ENCODE measurements at places on chromosomes 16 and 17.

GRCh38 chr16:72850853-72851252 is 197.1 kb downstream of the ZFHX3 start:
- no peak for DNase-seq

GRCh38 chr16:82874271-82874670 is 247.5 kb downstream of the CDH13 start:
- DNase-seq = no peak

- DNase-seq = no peak
Observed at GRCh38 chr17:79919164-79919585, 79.9 kb upstream of the CBX4 start.

- peak; percentile 75 for DNase-seq
Observed at GRCh38 chr16:68760671-68761275, 23.7 kb downstream of the CDH1 start.

GRCh38 chr16:70746708-70747424 is 54.1 kb downstream of the VAC14 start:
- peak; percentile 52 for DNase-seq

- DNase-seq = peak; percentile 46
Observed at GRCh38 chr17:48374650-48375230, 55.3 kb downstream of the SKAP1 start.

- peak; percentile 80 for DNase-seq
Observed at GRCh38 chr17:28643983-28644786, 773 bp downstream of the BLTP2 start.

DNA sequence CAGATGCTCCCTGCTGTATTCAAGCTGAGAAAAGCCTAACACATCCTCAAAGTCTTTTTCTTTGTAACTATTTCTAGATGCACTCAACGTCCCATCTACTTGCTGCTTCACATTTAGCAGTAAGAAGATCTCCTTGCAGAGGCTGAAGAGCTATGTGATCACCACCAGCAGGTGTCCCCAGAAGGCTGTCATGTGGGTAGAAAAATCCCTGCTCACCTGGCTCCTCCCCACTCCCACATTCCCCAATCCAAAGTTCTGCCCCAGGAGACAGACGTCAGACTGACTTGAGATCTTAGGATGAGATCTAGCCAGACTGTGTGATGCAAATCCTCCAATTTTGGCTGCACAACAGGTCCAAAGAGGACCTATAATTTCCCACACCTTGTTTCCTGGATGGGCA is 1.1 kb downstream of the CCL13 start:
- DNase-seq = no peak

GRCh38 chr16:76280421-76281215 is 3.4 kb downstream of the CNTNAP4 start:
- DNase-seq = no peak

DNA sequence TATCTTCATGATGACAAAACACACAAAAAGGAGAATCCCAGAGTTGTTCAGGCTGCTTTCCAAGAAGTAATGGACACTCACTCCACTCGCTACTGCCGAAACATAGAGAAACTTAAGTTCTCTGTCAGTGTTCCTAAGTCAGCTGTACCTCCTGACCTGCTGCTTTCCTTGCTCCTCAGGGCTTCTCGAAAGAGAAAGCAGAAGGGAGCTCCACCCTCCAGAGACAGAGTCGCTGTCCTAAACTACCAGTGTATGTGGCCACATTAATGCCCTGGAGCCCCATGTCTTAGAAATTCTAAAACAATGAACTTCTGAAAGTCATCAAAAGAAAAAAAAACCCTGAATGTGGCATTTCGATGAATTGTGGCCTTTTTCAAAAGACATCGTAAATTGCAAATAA is 390.8 kb upstream of the MON1B start:
- no peak for DNase-seq

DNA sequence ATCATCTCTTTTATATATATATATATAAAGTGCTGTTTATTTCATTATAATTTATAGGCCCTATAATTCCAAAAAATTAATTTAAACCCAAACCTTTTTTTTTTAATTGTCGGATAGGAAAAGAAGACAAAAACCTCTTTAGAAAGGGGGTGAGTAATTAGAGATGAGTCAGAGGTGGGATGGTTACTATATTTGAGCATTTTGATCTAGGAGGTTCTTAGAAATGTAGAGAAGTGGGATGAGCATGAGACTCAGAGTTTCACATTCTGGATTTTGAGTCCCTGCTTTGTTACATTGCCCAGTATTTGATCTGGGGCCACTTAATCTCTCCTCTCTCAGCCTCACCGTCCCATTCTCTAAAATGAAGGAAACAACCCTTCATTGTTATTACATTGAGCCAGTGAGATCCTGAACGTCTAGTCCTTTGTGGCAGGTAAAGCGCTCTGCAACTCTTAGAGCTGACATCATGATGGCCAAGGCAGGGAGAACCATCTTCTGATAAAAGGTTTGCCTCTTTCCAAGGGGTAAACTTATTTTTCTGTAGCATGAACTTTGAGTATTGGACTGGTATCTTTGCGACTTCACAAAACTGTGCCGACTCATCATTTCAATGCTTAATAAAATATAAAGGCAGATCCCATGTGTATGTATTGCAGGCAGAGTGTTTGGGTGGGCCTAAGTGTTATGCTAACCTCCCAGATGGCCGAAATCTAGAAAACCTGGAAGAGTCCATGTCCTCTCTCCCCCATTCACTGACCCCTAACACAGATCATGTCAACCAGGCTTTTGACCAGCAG is 21.3 kb downstream of the HS3ST3B1 start:
- DNase-seq = peak; percentile 45

DNA sequence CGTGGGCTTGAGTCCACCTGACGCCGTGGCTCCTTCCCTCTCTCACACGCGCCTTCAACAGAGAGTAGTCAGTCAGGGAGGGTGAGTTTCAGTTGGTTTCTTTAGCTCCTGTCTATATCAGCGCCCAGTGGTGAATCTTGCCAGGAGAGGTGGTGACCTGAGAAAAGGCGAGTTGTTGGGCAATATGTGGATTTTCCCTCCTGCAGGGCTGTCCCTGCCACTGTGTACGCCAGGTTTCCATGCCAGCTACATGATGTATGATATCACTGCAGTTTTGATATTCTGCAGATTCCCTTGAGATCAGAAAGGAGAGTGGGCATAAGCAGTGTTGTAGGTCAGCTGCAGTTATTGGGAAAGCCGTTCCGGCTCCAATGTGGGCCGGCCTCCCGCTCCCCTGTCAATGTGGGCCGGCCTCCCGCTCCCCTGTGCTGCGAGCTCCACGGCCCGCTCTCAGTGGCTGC is 31.4 kb downstream of the BANP start:
- DNase-seq = no peak

GRCh38 chr16:12680531-12680930 is 123.2 kb downstream of the CPPED1 start:
- DNase-seq = no peak

DNA sequence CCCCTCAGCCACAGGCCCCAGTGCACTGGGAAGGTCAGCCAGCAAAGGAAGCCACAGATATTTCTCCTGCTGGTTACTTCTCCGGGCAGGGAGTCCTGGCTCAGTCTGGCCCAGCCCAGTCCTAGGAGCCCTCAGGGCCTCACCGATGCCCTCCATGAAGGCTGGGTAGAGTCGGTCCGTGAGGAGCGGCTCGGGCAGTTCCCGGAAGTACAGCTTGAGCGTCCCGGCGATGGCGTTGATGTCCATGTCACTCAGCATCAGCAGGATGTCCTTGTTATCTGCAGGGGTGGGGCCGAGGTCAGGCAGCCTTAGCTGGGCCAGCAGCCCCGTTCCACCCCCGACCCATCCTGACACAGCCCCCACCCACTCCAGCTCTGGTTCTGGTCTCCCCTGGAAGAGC is 13.7 kb downstream of the TIMM22 start:
- no peak for DNase-seq

- no peak for DNase-seq
Observed at GRCh38 chr17:9247401-9247938, 226.2 kb downstream of the NTN1 start.

GRCh38 chr16:15601212-15601879 is 41.6 kb downstream of the MARF1 start:
- no peak for DNase-seq

- DNase-seq = peak; percentile 20
Observed at GRCh38 chr17:3915581-3915994, 677 bp downstream of the P2RX1 start.

DNA sequence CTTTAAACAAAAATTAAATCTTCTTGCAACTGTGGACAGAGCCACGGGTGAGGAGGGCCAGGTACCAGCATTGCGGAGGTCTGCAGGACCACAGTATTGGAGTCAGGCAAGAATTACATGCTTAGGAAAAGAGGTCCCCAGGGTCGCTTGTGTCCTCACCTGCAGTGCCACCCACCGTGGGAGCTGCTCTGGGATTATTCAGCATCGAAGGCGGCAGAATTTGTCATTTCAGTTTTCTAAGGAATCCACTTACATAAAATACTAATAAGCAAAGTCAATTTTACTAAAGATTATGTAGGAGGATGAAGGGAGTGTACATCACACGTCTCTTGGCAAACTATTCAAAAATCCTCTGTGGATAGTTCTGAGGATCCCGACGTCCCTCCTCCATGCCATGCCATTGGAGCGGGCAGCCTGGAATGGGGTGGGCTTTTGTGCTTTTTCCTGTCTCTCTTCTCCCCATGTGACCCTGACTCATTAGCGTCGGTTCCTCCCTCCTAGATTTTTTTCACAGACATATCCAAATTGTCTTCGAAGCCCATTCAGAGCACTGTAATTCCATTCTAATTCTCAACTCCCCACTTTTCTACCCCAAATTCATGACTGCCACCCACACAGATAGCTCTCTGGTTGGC is 3.0 kb upstream of the PIK3R6 start:
- DNase-seq = no peak

GRCh38 chr16:58464047-58464915 is 35.7 kb upstream of the NDRG4 start:
- DNase-seq = no peak

- no peak for DNase-seq
Observed at GRCh38 chr16:47528431-47528830, 67.3 kb downstream of the PHKB start.

DNA sequence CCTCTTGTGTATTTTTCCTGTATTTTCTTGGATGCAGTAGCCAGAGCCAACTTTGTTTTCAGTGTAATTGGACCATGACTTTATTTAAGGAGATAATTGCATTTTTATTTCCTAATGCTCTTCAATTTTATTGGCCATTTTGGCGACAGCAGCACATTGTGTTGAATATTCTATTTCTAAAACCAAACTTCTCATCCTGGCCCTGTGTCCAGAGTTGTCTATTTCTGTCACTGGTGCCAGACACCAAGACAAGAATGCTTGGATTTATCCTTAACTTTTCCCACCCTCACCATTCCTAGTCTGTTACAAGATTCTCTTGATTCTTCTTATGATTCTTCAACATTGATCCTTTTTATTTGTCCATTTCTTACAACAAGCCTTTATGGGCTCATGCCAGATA is 37.1 kb downstream of the ARHGAP44 start:
- DNase-seq = no peak
